ENCODE measurements at places on chromosomes 5 and 9.

DNA sequence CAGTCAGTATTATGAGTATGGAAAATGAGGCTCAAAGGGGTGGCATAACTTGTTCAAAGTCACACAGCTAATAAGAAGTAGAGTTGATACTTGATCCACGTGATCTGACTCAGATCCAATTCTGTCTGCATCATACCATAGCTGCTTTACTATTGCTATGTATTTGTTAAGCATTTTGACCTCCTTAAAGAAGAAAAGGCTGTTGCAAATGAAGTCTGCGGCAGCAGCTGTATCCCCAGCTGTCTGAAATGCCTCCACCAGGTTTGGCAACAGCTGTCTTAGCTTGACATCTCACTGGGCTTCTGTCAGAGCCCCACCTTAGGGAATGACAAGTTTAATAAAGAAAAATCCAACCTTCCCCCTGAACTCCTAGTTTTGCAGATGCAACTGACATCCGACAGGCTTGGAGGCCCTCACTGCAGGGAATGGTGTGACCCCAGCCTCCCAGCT lies 75.6 kb upstream of the SLC44A1 start:
- DNase-seq: no peak

DNA sequence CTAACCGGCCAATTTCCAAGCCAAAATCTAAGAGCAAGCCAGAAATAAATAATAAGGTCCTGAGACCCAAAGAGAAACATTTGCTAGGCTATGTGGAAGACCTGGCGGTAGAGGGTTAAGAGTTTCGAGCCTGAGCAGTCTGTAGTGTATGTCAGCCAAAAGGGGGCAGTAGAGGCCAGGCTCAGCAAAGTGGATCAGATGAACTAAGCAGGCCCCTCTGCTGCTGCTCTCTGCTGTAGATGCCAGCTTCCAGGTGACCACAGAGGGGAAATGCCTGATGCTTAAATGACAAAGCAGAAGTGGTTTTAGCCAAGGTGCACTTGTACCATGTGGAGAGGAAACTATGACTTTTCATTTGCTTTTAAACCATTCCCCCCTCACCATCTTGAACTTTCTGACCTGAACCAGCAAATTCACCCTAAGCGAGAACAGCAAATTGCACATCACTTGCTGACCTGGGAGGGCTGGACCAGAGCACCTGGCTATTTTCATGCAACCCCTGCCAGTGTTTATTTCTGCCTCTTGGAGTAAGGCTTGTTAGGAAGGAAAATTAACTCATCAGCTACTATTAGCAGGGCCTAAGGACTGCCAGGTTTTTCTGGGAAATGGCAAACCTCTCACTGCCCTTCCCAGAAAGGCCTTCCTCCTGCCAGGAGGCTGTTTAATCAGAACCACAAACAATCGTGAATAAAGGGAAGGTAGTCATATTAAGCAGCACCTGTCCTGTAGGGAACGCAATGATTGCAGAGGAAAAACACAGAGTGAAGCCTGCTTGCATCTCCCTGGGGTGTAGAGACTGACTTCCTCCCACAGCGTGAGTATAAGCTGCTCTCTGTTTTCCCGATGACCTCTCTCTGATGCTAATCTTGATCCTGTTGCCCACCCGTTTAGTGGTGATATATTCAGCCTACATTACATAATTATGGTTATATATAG lies 818.2 kb downstream of the TLR4 start:
- DNase-seq: no peak

DNA sequence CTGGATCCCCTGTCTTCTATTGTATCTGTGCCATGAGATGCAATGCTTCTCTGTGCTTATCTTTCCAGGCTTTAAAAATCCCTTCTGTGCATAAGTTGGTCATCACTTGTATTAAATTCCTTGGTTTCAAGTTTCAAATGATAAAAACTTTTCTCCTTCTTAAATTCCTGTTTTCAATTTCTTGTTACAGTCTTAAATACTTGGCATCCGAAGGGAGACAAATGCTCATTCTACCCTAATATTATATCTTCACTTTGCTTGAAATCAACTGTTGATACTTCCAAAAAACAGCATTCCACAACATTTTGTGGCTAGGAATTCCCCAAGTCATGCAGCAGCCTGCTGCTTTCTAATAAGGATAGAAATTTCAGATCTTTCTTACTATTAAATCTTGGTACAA lies 413.2 kb upstream of the ACTBL2 start:
- no peak for DNase-seq

GRCh38 chr9:129769669-129770068 lies 16.8 kb upstream of the PTGES start:
- DNase-seq: no peak

DNA sequence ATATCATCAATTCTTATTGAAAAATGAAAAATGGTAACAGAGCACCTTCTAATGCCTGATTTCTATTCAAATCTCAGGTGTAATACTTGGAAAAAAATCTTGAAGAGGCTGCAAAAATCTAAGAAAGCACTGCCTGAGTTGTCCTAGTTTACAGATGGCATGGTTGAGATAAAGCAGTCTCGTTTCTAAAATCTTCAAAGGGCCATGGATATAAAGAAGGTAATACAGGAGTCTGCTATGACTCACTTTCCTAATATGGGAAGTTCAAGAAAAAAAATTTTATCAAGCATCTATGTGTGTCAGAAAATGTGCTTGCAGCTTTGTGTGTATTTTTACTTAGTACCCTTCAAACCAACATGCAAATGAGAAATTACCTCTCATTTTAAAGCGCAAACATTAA lies 163.3 kb downstream of the DMAC1 start:
- no peak for DNase-seq

DNA sequence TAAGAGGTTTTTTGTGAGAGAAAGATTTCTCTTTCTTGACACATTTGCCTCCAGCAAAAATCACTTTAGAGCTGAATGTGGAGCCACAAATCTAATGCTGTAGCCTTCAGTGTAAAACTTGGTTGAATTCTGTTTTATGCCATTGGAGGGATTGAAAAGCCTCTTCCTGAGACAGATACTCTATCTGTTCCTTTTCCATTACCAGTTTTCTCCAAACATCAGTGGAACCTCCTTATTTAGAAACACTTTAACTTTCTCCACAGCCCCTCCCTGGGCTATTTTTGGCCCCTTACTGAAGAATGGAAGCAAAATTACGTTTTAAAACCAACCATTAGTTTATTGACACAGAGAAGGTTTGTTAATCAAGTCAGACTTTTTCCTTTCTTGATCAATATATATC lies 155.3 kb downstream of the PJA2 start:
- DNase-seq: no peak

DNA sequence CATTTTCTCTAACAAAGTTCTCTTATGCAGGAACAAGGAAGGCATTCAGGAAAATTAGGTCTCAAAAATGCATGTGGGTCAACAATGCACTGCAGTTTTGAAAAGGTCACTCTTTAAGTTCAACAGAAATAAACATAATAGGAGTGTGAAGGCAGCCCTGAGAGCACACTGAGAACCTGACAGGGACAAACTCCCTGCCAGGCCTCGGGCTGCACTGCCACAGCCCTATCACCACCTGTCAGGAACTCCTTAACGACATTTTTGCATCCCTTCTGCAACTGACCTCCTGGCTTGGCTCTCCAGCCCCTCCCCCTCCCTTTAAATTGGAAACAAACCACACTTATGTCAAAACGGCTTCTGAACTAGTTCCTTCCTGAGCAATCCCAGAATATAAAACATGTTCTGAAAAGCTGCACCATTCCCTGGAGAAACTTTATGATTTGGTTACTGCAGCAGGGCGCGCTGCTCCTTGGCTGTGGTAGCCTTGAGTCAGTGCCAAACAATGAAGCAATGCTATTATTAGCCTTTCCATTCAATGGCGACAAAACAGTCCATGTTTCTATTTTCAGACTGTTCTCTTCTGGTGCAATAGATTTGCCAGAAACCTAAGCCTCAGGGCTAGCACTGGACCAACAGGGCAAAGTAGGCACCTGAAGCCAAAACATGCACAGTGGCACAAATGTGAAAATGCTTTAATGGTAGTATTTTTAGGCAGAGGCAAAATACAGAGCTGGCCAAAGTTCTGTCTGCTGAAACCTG lies 160.1 kb upstream of the ZNF608 start:
- no peak for DNase-seq

DNA sequence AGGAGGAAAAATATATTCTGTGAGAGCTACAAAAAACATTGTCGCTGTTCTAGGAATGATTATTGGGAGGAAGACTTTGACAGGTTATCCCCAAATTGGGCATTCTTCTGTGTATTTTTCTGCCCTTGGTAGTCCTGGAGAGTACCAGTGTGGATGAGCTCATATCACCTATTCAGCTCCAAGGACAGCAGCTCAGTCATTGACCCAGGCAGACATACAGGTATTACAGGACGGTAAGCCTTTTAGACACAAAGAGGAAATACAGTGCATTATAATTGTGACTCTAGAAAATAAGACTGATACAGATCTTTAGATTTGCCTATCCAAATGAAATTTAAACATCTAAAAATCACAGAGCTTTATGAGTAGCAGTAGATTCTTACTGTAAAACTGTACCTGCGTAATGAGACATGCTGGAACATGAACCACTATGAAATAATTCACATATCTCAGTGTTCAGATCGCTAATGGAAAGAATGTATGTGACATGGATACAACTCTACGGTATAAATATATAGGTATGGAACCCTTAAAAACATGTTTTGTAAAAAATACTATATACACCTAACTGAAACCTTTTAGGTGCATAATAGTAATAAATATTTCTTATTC lies 56.0 kb downstream of the PLK2 start:
- no peak for DNase-seq

- DNase-seq: no peak
These were observed 966.5 kb upstream of the TYRP1 start for GRCh38 chr9:11726659-11727058.

DNA sequence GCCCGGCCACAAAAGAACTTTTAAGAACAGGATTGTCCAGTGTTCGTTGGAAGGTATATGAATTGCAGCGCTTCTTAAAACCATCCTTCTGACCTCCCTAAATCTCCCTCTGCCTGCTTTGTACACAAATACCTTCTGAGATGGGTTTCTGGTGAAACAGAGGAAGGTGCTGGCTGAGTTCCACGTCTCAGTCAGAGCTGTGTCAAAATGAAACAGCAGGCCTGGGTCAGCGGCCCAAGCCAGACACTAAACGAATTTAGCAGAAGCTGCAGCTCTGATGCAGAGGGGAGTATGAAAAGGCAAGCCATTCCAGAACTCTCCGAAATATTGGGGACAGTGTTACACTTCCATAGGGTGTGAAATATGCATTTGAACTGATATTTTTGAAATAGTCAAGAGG lies 37.8 kb upstream of the CRB2 start:
- no peak for DNase-seq

- no peak for DNase-seq
These were observed 190.3 kb downstream of the WDR70 start for GRCh38 chr5:37569466-37569865.

- DNase-seq: no peak
These were observed 19.9 kb downstream of the UGT3A1 start for GRCh38 chr5:35971186-35971877.

GRCh38 chr5:6831678-6832671 lies 118.7 kb downstream of the TENT4A start:
- no peak for DNase-seq

- no peak for DNase-seq
These were observed 815 bp downstream of the PDZD2 start for GRCh38 chr5:31639481-31640411.

DNA sequence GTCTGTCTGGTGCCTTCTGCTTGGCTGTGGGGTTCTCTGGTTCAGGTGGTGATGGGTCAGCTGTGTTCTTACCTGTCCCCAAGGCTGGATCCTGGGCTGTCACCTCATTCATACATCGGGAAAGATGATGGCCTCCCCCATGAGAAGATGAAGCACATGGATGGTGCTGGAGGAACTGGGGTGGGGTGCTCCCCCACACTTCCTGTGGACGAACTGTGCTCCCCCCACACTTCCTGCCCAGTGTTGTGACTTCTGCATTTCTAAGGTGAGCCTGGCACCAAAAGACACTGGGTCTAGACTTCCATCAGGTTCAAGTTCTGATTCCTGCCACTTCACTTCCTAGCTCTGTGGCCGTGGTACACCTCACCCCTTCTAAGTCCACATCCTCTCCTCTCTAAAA lies 4.3 kb upstream of the SURF6 start:
- DNase-seq: no peak

- peak; percentile 83 for DNase-seq
These were observed 31.7 kb upstream of the PRXL2C start for GRCh38 chr9:96686638-96687335.

- no peak for DNase-seq
These were observed 206.7 kb downstream of the ARHGAP26 start for GRCh38 chr5:142976861-142977260.

DNA sequence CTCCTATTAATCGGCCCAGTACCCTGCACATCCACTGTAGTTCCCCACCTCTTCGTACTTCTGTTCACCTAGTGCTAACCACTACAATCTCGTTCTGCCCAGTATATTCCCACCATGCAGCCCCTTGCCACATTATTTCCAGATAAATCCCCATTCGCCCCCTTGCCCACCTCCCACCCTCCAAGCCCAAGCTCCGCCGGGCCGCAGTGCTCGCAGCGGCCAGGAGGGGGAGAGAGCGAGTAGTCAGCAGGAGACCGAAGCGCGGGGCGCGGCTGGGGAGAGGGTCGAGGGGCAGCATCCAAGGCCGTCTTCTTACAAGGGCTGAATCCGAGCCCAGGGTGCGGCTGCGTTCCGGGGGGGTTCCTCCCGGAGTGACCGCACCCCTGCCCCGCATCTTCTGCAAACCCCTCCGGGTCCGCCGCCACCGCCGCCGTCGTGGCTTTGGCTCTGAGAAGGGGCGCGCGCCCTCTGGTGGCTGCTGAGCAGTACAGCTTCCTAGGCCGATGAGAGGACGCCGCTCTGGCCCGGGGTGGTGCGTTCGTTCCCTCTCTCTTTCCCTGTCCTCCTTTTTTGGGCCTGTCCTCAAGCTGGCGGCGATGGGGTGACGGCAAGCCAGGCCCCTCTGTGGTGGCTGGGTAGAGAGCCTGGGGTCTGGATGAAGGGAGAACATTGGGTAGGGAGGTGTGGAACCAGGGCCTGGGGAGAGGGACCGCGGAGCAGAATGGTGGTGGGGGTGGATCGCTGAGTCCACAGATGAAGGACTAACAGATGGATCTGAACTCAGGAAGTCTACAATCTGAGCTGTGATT lies 30.0 kb upstream of the PSD2 start:
- peak; percentile 79 for DNase-seq

DNA sequence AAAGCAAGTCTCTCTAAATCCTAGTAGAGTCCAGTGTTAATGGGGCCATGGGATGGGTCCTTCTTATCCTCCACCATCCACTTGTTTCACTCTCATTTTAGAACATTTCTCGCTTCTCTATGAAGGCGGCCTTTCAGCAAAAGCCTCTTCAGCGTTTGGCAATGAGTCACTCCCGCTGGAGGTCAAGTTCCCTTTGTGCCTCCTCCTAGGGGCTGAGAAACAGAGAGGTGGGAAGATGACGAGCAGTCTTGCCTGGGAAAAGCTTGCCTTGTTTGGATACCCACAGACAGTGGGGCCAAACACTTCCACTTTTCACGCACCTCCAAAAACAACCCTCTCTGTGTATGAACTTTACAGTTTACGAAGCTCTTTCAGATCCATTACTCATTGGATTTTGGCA lies 168.8 kb downstream of the GABBR2 start:
- no peak for DNase-seq

GRCh38 chr9:20838218-20838617 lies 154.2 kb downstream of the FOCAD start:
- DNase-seq: no peak
